T-helper 2 cell treated with Interferon-gamma antibody and Interleukin-4, amounts not matched to agents 5 μg/mL and 100 μg/mL, for 36 hours (primary cell): ENCODE measurements at places on chromosomes 4 and X.

DNA sequence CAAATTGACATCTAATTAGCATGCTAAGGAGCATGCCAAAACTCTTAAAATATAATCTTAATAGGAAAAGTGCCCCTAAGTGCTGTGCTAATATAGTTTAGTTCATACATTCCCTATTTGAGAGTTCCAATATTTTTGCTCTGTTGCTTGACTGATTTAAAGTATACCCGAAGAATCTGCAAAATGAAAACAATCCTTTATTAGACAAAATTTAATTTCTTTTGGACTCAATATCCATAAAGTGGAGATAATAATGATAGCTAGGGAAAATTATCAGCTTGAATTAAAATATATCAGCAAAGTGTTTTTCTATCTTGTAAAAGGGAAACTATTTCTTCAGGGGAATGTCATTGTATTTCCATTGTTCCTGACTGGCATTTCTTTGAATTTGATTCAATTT lies 196.0 kb upstream of the NPY2R start:
- DNase-seq: no peak

DNA sequence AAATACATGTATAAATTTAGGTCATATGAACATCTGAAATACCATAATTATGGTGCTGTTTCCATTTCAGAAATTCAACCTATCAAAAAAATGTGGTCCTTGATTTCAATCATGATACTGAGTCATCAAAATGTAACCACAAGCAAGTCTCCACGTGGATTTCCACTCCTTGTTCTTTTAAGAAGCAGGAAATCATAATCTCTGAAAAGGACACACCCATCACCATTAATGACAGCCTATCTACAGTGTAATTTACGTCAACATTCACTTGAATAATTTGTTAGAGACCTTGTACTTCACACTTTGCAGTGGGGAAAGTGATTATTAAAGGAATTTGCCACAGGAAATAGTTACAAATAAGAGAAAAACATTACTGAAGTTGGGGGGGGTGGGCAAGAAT lies 17.7 kb upstream of the SLC7A11 start:
- DNase-seq: no peak

DNA sequence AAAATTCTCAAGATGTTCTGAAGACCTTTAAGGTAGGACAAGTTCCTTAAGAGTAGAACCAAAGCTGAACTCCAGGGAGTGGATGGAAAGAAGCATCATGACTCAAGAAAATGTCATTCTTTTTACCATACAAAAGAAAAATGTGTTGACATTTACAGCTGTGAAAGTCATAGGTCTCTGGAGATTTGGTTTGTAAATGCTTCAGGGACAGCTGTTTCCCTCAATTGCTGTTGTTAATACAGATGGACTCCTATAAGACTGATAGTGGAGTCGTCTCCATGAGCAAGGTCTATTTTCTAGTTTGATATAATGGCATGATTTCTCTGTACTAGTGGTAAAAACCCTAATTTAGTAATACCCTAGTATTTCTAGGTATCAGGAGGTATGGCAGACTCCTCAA lies 101.7 kb downstream of the PHOX2B start:
- DNase-seq: no peak

GRCh38 chrX:23953908-23954269 lies 46.1 kb downstream of the CXorf58 start:
- no peak for DNase-seq

DNA sequence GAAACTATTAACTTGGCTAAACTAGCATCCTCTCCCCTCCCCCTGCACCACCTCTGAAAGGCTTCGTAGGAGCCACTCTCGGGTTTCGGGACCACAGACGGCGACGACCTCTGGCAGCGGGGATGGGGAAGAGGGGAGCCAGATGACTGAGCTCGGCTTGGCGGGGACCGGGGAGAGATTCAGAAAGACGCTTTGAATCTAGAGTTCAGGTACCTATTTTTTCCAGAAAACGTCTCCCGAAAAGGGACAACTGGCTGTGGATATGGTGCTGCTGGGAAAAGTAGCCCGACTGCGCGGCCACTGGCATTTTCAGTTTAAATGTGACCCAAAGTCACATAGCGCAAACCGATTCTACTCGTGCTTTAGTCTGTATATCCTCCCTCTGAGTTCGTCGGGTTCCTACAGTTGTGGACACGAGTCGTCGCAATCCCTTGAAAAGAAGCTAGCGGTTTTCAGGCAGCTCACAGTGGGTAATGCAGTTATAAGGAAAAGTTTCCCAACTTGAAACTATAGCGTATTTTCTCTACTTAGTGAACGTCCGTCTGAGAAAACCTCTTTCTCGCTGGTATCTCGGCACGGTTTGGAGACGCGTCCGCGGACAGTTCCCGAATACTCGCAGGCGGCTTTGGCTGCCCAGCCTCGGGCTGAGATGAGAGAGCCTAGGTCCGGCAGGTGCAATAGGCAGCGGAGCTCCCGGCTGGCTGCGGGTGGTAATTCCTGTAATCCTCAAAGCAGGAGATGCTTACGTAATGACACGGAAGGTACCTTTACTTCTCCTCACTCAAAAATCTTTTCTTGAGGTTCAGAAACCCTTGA lies 1.3 kb downstream of the PARM1 start:
- DNase-seq: no peak

- DNase-seq: no peak
These were observed 2.0 kb downstream of the ATP6AP1 start for GRCh38 chrX:154430479-154430878.

DNA sequence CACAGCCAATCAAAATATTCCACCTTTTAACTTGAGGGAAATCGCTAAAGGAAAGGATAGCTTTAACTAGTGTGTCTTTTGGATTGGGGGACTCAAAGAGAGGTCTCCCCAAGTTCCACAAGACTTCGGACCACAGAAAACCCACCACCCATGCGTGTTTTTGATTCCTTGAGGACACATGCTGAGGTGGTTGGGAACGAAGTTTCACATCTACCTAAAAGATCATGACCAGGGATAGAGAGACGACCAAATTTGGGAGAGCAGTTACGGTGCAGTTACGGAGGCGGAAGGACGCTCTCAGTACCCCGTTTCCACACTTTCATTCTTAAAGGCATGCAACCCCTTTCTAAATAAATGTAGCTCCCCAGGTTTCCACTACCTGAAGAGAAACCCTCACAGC lies 1.1 kb downstream of the PCYT1B start:
- DNase-seq: no peak

DNA sequence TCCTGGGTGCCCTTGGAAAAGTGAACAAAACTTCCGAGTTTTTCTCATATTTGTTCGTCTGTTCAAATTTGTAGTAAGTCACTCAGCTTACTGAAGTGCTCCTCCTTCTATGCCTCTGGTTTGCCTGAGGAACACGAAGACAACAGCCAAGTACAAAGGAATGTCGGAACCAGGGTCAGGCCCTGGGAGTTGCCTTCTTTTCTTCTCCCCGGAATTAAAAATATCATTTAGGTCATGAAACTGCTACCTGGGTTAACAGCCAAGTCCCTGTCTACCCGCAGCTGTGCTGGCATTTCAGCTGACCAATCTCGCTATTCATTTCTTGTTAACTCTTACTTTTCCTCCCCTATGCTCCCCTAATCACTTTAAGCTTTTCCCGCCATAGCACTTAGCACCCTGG lies 137.6 kb upstream of the TEX13D start:
- no peak for DNase-seq
